ENCODE measurements at places on chromosomes 6 and 20.

DNA sequence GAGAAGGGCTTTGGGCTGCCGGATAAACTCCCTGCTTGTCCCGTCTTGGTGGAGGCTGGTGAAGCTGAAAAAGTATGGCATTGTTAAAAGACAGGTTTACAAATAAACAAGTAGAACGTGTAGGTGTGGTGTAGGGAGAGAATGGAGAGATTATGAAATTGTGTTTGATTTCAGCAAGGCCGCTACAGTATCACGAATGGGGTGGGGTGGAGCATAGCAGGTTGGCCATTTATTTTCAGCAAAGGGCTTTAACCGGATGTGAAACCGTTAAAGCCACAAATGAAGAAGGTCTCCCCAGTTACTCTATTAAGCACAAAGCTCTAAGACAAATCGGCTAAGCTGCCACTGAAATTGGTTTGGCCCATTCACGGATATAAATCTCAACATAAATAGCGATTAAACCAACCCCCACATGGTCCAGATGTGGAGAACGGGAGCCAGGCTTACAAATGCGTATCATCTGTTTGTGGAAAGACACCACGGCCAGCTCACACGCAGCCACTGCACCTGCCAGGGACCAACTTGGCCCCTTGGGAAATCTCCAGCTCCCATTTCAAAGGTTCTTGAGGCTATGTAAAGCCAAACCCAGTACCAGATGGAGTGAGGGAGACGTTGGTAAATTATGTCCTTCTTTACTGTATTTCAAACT, 94.0 kb downstream of the ZMYND8 start:
- peak; percentile 74 for DNase-seq

DNA sequence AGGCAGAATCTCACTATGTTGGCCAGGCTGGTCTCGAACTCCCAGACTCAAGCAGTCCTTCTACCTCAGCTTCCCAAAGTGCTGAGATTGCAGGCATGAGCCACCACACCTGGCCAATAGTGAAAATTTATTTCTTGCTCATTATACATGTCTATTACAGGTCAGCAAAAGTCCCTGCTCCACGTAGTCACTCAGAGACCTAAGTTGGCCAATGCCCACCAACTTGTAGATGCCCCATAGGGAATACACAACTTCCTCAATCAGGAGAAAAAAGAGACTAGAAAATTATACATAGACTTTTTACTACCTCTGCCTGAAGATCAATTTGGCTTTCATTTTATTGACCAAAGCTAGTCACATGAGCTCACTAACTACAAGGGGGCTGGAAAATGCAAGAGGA, 22.0 kb upstream of the CGA start:
- no peak for DNase-seq

DNA sequence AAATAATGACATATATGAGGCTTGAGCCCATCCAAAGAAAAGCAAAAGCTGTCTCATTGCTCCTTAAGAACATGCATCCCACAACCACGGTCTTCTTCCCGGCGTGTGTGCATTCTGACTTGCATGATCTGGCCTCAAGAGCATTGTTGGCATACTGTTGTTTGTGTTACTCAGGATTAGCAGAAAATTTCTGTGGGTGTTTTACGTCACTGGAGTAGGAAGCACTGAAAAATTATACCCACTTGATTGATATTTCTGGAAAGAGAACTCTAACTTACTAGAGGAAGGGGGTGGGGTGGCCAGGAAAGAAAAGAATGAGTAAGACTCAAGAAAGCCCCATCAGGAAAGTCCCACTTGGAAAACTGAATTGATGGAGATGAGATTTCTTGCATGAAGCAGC, 326.2 kb upstream of the PRDM1 start:
- DNase-seq, result no peak

GRCh38 chr6:113403966-113404595, 453.1 kb upstream of the MARCKS start:
- no peak for DNase-seq

DNA sequence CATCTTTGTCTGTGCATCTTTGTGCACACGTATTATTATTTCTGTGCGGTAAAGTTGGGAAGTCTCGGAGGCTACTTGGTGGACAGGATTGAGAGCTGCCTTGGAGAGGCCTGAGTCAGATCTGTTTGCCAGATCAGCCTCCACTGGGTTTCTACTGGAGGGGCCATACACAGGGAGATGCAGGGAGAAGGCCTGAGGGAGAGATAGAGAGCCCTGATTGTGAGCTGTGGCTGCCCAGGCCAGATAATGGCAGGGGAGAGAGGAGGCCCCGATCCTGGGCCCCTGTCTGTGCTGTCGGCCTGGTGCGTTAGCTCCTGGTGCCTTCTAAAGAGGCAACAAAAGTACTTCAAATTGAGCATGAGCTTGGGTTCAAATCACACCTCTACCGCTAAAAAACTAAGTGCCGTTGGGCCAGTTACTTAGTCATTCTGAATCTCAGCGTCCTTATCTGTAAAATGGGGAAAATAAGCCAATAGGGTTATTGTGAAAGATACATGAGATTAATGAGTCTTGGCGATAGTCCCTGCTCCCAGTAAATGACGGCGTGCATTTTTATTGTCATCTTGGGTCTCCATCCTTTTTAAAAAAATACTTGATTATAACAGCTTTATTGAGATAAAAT, 27.6 kb upstream of the ADA start:
- no peak for DNase-seq

- DNase-seq, result no peak
These were observed 44.7 kb upstream of the SIRPG start for GRCh38 chr20:1702328-1702727.

- DNase-seq, result no peak
These were observed at the start of gene LPIN3 for GRCh38 chr20:41340327-41341055. Gene LPIN3, plus strand, starts transcription at chr20:41340821. Its CDS starts 4,983 bp downstream, at chr20:41345804.

DNA sequence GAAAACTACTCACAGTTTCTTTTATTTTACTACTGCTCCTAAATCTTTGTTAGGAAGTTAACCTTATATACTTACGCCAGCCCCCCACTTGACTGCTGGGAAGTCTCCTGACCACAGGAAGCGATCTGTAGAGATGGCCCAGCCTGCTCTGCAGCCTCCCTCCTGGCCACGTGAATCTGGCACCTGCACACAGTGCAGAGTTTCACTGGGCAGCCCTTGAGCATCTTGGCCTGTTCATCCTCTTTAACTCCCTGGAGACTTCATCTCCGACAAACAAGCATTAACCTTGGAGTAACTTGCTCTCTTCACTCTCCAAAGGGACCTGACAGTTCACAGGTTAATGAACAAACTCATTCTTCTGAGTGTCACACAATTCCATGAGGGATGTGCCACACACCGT, 294.1 kb downstream of the BTBD9 start:
- DNase-seq, result no peak

GRCh38 chr20:47710665-47711045, 74.6 kb downstream of the SULF2 start:
- no peak for DNase-seq

GRCh38 chr6:73339340-73339739, 14.7 kb downstream of the DPPA5 start:
- DNase-seq, result no peak

GRCh38 chr6:41935685-41936072, 5.9 kb downstream of the CCND3 start:
- no peak for DNase-seq

- no peak for DNase-seq
These were observed 39.6 kb upstream of the MPC1 start for GRCh38 chr6:166422201-166422940.

GRCh38 chr6:1526398-1527072, 83.2 kb upstream of the FOXC1 start:
- no peak for DNase-seq

DNA sequence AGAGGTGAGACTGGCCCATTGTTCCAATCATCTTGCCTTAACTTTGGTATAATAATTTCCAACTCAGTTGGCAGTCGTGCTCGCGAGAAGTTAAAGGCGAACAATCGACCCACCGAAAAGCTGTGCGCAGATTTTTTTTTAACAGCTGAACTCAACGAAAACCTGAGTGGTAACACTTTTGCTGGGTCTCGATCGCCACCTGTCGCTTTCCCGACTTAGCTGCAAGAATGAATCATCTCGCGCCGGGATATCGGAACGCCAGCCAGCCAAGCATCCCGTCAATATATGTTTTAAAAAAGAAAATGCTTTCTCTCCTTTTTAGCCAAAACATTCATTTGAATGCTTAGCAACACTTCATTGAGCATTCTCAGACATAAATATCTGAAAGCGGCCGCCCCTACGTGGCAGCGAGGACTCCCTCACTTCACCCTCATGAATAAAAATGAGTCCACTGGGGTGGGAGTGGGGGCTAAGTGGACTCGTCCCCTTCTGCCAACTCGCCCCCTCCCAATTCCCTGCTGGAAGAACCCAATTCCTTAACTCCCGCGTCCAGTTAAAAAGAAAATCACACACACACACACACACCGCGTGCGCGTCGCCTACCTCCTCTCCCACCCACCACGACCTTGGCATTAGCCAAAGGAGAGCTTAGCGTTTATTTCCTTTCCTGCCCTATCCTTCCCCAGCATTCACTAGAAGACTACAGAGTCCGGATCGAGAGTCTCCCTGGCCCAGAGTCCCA, 1.5 kb downstream of the COL12A1 start:
- no peak for DNase-seq

GRCh38 chr20:62120990-62121775, 1.1 kb upstream of the LSM14B start:
- no peak for DNase-seq

DNA sequence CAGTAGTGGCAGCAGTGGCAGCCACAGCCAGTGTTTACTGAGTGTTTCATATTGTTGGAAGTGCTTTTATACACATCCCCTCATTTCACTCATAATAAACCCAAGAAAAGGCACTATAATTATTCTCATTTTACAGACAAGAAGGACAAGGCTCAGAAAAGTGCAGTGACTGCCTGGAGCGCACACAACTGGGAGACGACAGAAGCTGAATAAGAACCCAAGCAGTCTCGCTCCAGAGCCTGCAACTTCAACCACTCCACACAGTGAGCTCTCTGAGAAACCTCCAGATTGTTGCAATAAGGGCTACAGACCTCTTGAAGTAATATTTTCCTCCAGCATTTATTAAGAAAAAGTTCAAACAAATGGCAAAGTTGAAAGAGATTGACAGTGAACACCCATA, 76.9 kb downstream of the PLCG1 start:
- DNase-seq, result no peak

GRCh38 chr20:32749914-32750637, 6.8 kb upstream of the COMMD7 start:
- no peak for DNase-seq

- no peak for DNase-seq
These were observed 27.0 kb downstream of the TOX2 start for GRCh38 chr20:43941476-43942200.

DNA sequence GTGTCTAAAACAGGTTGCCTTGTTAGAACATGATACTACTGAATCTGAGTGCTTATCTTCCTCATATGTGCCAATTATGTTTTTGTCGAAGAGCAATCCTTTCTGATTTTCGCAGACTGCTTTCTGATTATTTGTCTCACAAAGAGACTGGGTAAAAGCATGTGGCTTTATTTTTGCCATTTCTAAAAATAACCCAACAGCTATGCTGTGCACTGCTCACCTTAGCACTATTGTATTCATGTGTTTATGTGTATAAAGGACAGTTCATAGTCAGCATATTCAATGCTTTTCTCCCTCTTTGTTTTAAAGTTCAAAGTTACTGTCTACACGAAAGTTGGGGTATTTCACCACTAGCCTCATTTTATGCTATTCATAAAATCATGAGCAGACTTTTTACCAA, 127.0 kb downstream of the SGK1 start:
- no peak for DNase-seq

DNA sequence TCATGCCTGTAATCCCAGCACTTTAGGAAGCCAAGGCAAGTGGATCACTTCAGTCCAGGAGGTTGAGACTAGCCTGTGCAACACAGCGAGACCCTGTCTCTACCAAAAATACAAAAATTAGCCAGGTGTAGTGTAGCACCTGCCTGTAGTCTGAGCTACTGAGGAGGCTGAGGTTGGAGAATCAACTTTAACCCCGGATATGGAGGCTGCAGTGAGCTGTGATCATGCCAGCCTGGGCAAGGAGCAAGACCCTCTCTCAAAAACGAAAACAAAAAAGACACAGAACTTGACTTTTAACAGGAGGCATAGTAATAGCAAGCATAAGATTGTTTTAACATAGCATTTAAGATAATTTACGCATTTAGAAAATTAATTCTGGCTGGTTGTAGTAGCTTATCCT, 32.5 kb downstream of the MYB start:
- DNase-seq, result no peak

DNA sequence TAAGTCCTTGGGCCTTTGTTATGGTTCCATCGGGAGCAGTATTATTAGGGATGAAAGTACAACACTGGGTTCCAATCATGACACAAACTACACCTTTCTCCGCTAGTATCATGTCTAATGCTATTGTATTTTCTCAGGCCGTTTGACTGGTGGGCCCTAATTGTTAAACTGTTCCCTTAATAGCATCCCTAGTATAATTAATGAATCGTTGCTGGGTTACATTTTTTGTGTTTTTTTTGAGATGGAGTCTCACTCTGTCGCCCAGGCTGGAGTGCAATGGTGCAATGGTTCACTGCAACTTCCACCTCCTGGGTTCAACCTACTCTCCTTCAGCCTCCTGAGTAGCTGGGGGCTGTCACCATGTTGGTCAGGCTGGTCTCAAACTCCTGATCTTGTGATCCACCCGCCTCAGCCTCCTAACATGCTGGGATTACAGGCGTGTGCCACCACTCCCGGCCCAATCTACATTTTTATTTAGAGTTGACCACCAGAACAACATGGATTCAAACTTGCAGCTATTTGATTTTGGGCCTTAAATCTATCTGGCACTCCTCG, 4.1 kb upstream of the ZNFX1 start:
- no peak for DNase-seq

DNA sequence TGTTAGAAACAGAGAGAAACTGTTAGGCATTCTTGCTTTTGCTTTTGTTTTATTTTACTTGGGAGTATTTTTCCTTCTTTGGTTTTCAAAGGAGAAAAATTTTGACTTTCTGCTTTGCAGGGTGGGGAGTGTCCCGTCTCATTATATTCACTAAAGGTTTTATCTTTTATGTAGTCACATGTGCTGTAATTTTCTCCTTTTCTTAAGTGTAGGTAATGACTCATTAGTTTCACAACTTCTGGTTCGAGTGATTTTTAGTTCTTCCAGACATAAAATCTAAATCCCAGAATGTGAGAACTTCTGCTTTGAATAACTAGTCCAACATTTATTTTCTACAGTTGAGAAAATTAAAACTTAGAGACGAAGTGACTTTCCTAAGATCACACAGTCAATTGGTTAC, 37.7 kb downstream of the ADGRF1 start:
- no peak for DNase-seq

GRCh38 chr6:40719671-40720374, 132.7 kb upstream of the LRFN2 start:
- no peak for DNase-seq

GRCh38 chr6:167294651-167295494, 3.8 kb downstream of the UNC93A start:
- no peak for DNase-seq

GRCh38 chr20:39897781-39898466, 791.1 kb downstream of the MAFB start:
- no peak for DNase-seq

DNA sequence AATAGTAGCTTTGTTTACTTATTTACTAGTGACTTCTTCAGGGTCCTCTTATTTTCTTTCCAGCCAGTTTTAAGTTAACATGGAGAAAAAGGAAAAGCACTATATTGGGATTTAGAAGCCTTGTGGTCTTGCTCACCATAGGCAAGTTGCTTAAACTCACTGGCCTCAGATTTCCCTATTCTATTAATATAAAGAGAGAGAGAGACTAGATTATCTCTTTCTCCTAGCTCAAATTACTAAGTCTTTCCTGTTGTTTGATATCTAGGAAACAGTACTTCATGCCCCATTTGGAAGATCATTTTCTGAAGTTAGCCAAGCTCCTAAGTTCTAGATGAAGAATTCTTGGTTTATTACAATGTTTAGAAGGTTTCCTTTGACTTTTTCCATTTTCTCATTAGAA, 32.5 kb downstream of the CTNNBL1 start:
- DNase-seq, result no peak

All from NCI-H1436 treated with DMSO at 0.1 percent for 48 hours (cell line).